ENCODE measurements at places on chromosomes 5 and 9. TPM values are rescaled to one million over a fixed set of nuclear protein-coding genes. Genes with fewer than 3 reads are reported as not detected.

The CDKN2B gene
- polyA plus RNA-seq, result 4.3 TPM

The GLRA1 gene
- not detected for polyA plus RNA-seq

The GPR150 gene
- polyA plus RNA-seq, result 0.25 TPM

The BNC2 gene
- 17.5 TPM for polyA plus RNA-seq

The SLC25A2 gene
- polyA plus RNA-seq, result not detected

The CER1 gene
- not detected for polyA plus RNA-seq

The DMXL1 gene
- 8.5 TPM for polyA plus RNA-seq

The CCDC192 gene
- polyA plus RNA-seq, result not detected

The ANXA1 gene
- polyA plus RNA-seq, result 581 TPM

The LCN15 gene
- polyA plus RNA-seq, result not detected

The LCN1 gene
- polyA plus RNA-seq, result not detected

All from BJ (cell line).